A172 (cell line): ENCODE measurements at places on chromosomes 5 and 9. TPM values are rescaled to one million over a fixed set of nuclear protein-coding genes. Genes with fewer than 3 reads are reported as not detected.

GRCh38 chr5:181088289-181088688, 42.7 kb downstream of the OR2V1 start:
- DNase-seq: no peak

- no peak for DNase-seq
Measured at GRCh38 chr5:177507165-177507564, 2.5 kb downstream of the DOK3 start.

DNA sequence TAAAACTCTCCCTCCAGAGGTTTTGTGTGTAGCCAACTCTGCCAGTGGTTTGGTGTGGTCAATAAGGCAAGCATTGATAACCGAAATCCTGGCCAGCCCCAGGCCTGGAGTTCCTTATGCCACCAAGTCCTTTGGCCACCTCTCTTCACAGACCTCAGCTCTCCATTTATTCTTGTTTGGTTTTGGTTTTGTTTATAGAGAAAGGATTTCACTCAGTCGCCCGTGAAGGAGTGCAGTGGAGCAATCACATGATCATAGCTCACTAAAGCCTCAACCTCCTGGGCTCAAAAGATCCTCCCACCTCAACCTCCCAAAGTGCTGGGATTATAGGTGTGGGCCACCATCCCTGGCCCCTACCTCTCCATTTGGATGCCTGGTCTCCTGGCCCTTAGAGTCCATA, 55.4 kb upstream of the PPARGC1B start:
- DNase-seq: no peak

- DNase-seq: peak; percentile 28
Measured at GRCh38 chr9:100324594-100325200, 28.0 kb downstream of the TEX10 start.

GRCh38 chr9:77896269-77896937, 135.2 kb downstream of the GNAQ start:
- no peak for DNase-seq

DNA sequence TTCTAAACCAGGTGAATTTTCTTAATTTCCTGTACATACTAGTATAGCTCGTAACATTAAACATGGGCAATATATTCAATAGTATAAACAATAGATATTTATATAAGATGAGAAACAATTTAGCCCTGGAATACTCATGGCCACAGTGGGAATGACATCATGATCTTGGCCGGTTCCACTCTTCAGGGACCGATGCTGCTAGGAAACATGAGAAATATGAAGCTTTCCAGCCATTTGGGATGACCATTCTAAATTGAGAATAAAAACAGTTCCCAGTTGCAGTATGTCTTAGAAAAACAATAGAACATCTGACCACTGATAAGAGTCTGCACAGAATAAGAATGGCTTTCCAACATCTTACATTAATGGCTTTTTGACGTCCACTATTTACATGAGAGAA, 33.3 kb upstream of the SLCO6A1 start:
- DNase-seq: no peak

GRCh38 chr5:32031089-32031488, 143.0 kb downstream of the GOLPH3 start:
- DNase-seq: no peak

DNA sequence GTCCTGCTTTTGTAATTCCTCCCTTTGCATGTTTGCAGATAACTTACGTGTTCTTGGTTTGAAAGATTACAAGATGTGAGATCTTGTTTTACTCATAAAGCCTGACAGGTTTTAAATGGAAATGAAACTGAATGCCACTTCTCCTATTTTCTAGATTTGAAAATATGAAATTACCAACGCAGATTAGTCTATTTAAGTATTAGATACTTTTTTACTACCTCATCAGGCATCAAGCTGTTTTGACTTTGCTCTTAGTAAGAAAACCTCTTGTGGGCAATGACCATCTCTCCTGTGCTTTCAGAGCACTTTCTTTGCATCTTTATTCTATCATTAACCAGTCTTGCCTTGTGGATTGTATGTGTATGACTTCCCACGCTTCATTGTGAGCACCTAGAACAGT, 3.5 kb downstream of the DMXL1 start:
- DNase-seq: no peak

DNA sequence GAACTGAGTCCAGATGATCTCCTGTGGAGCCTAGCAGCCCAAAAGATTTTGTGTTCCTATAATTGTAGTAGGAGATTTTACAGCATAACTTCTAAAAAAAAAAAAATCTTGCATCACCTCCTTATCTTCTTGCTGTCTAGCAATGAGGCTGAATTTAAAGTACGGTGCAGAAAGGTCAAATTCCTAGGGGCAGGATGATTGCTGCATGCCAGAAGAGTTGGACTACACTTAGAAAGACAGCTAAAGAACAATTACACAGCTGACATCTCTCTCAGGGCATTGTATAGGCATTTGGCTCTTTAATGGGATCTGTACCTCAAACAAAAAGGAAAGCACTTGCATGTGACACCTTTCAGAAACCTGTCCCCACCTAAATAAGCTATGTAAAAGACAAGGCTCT, 443.2 kb downstream of the HCN1 start:
- peak; percentile 8 for DNase-seq

DNA sequence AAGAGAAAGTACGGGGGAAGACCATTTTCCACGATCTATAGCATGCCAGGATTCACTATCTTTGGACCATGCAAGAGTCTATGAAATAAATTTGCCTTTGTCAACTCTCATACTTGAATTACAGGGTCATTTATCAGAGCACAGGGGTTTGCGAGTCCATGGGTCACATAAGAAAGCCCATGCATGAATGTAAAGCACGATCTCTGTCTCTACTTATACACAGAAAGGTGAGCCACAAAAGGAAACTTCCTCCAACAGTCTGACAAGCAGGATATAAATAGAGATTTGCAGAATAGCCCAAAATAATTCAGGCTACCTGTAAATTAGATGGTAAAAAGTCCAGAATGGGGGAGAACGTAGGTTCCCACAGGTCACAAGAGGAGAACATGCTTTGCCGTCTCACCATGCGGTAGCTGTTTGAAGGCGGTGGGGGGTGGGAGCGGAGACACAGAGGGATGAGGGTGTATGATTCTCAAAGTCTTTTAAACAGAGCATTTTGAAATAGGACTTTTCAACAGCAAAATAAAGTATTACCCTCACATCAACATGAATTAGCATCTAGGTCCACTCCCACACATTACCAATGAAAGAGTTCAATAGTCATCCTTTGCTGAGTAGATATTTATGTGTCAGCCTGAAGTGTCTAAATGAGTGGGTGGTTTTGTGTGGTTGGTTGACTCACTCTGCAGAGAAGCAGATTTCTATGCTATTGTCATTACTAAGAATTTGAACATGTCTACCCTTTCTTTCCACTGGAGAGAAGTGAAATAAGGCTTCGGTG, 279.7 kb downstream of the EBF1 start:
- peak; percentile 40 for DNase-seq

- no peak for DNase-seq
Measured at GRCh38 chr9:34114436-34114835, 12.1 kb downstream of the DCAF12 start.

DNA sequence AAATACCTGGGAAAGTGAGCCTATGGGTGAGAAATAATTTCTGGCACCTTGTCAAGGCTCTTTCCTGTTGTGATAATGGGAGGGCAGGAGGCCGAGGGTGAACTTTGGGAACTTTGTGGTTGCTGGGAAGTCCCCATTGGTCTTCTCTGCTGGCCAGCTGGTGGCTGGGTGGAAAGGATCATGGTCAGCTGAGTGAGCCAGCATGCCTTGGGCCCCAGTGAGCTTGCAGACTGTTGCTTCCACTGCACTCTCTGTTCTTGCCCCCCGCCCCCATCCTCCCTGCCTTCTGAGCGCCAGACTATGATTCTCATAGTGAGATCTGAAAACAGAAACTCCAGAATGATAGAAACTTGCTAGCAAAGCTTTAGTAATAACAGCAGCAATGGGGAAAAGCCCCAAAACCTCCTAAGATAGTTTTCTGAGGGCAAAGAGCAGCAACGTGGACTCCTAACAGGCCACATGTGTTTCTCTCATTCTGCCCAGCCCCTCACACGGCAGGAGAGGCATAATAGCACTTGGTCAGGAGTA, 139.2 kb upstream of the SMARCA2 start:
- DNase-seq: no peak

GRCh38 chr5:139378101-139378825, 4.8 kb downstream of the SLC23A1 start:
- no peak for DNase-seq

DNA sequence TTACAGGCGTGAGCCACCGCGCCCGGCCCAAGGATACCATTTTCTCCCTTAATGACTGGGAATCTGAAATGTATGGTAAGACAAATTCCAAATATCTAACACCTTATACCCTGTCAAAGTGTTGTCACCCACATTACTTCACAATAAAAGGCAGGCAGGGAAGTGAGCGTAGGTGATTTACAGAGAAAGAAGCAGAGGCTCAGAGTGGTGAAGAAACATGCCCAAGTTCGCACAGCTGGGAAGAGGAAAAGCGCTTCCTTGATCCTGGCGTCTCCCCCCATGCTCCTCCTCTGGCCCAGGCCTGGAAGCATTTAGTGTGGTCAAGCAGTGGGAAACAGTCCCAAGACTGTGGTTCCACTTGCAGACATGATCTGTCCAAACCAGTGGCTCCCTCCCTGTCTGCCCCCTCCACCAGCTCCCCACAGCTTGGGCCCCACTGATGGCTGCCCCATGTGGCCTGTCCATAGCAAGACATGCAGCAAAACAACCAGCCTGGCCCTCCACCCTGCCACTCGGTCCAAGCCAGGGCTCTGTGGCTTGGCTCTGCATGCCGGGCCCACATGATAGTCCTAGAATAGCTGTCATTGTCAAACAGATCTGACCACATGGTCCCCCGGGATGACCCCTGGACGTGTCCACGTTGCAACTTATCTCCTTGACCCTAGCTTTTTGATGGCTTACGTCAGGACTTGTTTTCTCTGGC, 107.2 kb downstream of the TTLL11 start:
- no peak for DNase-seq

- no peak for DNase-seq
Measured at GRCh38 chr5:129716235-129716634, 31.7 kb upstream of the MINAR2 start.

DNA sequence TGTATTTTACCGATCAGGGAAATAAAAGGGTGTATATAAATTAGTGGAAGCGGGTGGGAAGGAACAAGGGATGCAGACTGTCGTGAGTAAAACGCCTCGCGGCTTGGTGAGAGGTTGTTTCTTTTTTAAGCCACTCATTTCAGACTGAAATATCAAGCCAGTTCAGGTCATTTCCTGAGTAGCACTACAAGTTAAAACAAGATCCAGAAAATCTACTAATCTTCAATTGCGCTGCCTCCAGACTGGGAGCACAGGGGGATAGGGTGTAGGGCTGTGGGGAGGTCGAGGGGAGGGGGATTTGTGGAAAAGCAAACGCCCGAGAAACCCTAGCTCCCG, 140.8 kb downstream of the TSSK1B start:
- DNase-seq: peak; percentile 12

GRCh38 chr9:4506490-4506889, 16.2 kb downstream of the SLC1A1 start:
- no peak for DNase-seq

GRCh38 chr9:136661641-136662325, 933 bp upstream of the EGFL7 start:
- DNase-seq: no peak

- DNase-seq: no peak
Measured at GRCh38 chr9:100170556-100170955, 71.5 kb downstream of the INVS start.

DNA sequence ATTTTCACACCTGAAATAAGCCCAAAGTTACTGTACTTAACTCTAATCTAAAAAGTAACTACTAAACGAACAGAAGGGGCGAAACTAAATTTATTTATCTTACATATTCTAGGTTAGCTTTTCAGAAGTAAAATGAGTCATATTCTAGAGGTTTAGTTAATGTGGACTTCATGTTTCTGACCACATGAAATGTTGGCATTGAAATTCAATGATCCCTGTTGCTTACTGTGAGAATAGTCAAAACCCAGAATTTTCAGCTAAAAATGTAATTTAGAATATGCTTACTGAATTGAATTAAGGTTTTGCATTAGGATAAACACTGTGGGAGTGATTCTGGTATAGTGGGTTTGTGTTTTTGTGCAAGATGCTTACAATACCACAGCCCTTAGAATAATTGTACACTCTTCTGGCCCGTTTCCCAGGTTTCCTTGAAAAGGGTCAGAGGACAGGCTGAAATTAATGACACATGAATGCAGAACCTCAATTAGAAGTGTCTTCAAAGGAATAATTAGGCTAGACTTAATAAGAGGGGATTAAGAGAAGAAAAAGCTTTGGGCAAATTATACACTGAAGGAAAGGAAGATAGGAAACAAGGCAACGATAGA, 1.4 kb upstream of the SNX18 start:
- no peak for DNase-seq

DNA sequence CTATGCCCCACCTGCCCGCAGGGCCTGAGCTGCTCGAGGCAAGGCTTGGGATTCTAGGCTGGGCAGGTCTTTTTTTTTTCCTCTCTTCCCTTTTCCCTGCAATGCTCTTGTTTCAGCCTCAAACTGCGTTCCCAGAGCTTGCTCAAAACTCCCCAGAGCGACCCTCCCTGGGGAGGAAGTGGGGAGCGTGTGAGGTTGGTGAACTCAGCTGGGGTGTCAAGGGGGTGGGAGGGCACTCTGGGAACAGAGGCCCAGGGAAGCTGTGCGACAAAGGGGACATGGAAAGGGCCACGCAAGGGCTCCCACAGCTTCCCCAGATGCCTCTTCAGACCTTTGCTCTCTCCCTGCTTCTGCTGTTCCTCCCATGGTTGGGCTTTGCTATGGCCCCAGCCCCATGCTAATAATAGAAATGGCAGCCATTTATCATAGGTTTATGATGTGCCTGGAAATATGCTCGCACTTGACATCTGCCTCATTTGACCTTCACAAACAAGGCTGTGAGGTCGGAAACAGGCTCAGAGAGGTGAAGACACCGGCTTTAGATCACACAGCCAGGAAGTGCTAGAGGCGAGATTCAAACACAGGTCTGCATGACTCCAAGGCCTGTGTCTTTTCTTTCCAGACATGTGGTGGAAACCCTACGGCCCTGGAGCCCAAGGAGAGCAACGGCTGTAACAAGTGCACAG, 40.9 kb upstream of the IL17B start:
- DNase-seq: no peak

GRCh38 chr9:32399110-32399815, 14.8 kb downstream of the ACO1 start:
- no peak for DNase-seq

DNA sequence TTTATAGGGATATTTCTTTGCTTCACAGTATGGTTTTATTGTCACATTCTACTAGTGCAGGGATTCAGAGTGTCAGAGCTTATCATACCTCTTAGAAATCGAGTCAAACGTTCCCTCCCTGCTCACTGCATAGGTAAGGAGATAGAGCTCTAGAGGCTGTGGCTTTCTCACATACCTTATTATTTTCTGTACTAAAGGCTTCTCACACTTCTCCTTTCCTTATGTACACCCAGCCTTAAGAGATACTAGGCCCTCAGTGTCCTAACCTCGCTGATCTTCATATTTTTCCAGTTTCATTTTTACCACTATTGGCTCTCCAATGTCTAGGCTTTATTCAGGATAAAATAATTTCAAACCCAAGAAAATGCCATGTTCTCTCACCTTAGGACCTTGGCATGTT, 297.3 kb upstream of the RIOK2 start:
- DNase-seq: no peak

Gene TMOD1
- 0.81 and 2.1 TPM in 2 replicates for total RNA-seq

Gene SLC36A2
- not detected in 2 replicates for total RNA-seq

Gene WDR31
- total RNA-seq: 0.60 and 0.74 TPM in 2 replicates

Gene FAM221B
- total RNA-seq: not detected in 2 replicates

Gene SPINK13
- not detected in 2 replicates for total RNA-seq

Gene ADGRD2
- not detected in 2 replicates for total RNA-seq

Gene ISCA1
- total RNA-seq: 58.1 and 70.4 TPM in 2 replicates

Gene CORO2A
- total RNA-seq: 12.4 and 12.5 TPM in 2 replicates

Gene ACOT12
- not detected in 2 replicates for total RNA-seq

Gene STRBP
- 29.0 and 32.7 TPM in 2 replicates for total RNA-seq

Gene UGCG
- 64.6 and 80.7 TPM in 2 replicates for total RNA-seq

Gene GABRA1
- 1.4 TPM in 1 of 2 replicates, not detected in the other for total RNA-seq

Gene KIF4B
- total RNA-seq: 0.02 TPM in 1 of 2 replicates, not detected in the other

Gene GMCL2
- total RNA-seq: not detected in 2 replicates
